Stimulated activated CD8-positive, alpha-beta memory T cell treated with anti-CD3 and anti-CD28 coated beads, Interleukin-15, amount 100 ng/mL, for 4 hours (primary cell): ENCODE measurements at places on chromosomes 16 and 17.

GRCh38 chr16:81261049-81261648 is 22.7 kb downstream of the BCO1 start:
- no peak for DNase-seq

DNA sequence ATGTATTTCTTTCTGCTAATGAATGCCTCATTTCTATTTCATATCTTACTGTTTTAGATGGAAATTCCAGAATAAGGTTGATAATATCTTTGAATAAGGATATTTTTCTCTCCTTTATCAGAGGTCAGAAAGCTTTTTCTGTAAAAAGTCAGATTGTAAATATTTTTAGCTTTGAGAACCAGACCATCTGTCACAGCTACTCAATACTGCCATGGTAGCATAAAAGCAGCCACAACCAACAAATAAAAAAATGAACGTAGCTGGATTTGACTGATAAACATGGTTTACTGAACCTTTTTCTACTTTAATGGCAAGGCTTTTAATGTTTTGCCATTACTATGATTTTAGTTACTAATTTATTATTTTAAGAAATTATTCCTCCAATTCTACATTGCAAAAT is 217.4 kb upstream of the COX10 start:
- no peak for DNase-seq

GRCh38 chr16:80151722-80152111 is 389.1 kb upstream of the DYNLRB2 start:
- DNase-seq, result no peak

- no peak for DNase-seq
These were observed 6.2 kb downstream of the MYOCD start for GRCh38 chr17:12671906-12672305.

- no peak for DNase-seq
These were observed 9.6 kb upstream of the KPNB1 start for GRCh38 chr17:47640076-47640475.

- DNase-seq, result no peak
These were observed 23.1 kb downstream of the ABCA3 start for GRCh38 chr16:2317231-2318020.

DNA sequence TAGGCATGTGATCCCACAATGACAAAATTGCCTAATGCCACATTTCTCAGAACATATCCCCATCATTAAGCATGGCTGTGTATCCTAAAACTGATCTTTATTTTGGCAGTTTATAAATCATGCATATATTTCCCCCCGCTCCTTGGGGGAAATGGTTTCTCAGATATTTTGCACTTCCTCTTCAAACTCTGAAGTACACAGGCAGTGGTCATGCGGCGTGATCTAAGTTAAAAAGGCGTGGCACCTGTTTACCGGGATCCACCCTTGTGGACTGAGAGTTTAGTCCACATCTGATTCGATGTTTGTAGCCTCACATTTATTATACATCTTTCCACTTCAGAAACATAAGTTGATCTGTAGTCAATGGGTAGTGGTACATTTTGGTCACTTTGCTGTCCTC is 51.4 kb downstream of the USP10 start:
- DNase-seq, result no peak

DNA sequence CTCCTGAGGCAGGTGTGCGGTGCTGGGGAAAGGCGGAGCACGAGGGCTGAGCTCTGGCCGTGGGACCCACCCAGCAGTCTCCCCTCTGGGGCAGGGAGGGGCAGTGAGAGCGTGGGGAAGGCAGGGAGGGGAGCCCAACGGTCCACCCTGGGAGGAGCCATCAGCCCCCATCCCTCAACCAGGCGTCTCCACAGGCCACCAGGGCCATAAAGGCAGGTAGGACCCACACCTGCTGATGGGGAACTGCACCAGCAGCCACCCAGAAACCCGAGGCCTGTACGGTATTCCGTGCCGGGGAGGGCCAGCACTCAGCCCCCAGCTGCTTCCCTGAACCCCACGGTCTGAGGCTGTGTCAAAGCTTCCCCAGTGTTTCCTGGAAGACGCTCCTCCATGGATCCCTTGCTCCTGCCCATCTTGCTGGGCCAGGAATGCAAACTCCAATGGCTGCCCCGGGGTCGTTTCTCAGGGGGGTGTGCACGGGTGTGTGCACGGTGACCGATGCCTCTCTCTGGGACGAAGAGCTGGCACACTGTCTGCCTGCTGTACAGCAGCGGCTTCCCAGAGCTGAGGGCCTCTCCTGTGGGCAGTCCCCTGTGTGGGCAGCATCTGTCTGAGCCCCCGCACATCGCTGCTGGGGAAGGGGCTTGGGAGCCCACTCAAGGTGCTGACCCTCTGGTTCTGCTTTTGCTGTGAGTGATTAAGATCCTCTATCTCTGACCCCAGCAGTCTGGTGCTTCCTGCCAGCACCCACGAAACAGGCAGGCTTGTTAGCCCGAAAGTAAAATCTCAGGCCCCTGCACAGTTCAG is 17.2 kb upstream of the METRNL start:
- no peak for DNase-seq

DNA sequence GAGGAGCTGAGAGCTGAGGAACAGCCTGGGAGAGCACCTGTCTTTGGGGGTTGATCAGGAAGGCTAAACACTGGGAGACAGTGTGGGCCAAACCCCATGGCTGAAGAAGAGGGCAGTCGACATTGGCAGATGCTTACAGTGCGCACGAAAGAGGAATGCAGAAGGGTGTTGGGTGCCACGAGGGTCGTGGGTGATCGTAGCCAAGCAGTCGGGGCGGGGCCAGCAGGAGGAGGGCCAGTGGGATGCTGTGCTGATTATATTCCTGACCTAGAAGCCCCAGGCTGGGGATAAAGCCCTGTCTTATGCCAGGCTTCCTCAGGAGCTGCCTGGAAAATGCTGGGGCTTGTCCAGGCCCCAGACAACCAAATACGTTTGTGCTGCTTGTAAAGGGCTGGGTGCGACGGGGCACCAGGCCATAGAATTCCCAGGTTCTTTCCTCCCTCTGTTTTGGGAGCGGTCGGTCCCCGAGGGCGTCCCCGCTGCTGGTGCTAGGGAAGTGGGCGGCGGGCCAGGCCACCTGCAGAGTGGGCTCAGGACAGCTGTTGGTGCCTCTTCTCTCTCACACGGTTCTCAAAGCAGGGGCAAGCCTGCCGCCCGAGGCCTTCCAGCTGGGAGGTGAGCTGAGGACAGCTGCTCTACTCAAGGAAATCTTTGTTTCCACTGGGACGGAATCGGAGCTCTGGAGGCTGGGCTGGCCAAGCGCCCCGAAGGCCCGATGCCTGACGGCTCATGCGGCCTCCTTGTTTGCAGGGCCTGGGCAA is 10.0 kb downstream of the C1QTNF1 start:
- DNase-seq, result no peak

- no peak for DNase-seq
These were observed 53.0 kb downstream of the ATP2C2 start for GRCh38 chr16:84421081-84421937.

DNA sequence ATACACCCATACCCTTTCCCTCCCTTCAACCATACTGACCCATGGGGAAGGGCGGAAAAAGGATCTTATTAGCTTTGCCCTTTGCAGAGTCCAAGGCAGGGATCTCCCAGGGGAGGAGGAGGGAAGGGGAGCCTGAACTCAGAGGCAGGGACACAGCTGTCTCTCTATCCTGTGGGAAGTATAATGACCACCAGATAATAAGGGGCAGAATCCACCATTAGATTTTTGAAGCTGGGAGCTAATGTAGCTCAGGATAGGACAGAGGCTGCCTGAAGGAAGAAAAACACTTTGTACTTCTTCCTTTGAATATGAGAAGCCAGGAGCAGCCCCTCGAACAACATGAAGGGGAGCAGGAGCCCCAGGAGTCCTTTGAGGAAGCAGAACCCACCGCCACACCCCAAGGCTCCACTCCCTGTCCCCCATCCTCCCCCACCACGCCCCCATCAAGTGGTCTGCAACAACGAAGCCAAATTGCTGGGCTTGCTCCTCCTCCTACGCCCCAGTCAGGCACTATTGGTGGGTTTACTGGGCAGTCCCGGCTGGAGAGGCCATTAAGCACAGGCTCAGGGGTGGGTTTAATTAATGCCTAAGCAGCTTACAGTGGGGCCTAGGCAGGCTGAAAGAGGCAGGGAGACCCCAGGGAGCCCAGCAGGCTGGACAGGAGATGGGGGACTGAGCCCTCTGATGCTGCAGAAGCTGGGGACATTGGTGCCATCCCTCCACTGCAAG is 5.3 kb downstream of the MPP2 start:
- no peak for DNase-seq

DNA sequence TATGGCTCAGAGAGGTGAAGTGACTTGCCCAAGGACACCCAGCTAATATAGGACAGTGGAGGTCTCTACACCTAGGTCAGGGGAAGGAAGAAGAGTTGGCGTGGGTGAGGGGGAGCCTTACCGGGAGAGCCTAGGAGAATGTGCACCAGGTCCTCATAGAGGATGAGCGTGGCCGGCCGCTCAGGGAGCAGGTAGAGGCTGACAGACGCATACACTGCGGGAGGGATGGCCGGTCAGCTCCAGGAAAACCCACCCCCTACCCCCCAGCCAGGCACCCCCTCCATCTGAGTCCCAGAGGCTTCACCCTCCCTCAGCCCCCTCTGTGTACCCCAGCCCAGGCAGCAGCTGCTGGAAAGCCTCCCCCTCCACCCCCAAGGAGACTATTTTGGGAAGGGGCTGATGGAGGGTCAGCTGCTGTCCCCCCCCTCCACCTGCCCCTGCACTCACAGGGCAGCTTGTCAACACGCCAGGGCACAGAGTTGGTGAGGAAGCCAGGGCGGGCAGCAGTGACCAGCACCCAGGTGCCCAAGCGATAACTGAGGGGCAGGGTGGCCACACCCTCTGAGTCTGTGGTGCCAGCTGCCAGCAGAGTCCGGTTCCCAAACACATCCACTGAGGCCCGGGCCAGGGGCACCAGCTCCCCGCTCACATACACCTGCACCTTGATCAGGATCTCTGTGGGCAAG is 4.1 kb downstream of the FAM171A2 start:
- DNase-seq, result no peak

DNA sequence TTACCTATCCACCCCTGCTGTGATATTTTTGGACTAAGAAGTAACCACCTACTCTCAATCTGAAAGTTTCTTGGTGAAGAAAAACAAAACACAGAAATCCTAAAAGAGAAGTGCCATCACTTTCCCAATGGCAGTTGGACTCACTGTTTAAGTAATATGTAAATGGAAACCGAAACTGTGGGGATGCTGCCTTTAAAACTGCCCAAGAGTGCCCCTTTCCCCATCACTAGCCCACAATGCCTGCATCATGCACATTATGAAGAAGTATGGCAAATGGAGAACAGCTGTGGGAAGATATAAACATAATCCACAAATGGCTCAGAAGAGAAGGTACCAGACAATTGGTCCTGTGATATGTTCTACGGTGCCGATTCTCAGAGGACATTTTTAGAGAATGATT is 33.5 kb upstream of the SLC6A2 start:
- no peak for DNase-seq

- no peak for DNase-seq
These were observed 1483.7 kb upstream of the GOT2 start for GRCh38 chr16:60217787-60218186.

- no peak for DNase-seq
These were observed 370.8 kb upstream of the ZFHX3 start for GRCh38 chr16:73418691-73419090.

DNA sequence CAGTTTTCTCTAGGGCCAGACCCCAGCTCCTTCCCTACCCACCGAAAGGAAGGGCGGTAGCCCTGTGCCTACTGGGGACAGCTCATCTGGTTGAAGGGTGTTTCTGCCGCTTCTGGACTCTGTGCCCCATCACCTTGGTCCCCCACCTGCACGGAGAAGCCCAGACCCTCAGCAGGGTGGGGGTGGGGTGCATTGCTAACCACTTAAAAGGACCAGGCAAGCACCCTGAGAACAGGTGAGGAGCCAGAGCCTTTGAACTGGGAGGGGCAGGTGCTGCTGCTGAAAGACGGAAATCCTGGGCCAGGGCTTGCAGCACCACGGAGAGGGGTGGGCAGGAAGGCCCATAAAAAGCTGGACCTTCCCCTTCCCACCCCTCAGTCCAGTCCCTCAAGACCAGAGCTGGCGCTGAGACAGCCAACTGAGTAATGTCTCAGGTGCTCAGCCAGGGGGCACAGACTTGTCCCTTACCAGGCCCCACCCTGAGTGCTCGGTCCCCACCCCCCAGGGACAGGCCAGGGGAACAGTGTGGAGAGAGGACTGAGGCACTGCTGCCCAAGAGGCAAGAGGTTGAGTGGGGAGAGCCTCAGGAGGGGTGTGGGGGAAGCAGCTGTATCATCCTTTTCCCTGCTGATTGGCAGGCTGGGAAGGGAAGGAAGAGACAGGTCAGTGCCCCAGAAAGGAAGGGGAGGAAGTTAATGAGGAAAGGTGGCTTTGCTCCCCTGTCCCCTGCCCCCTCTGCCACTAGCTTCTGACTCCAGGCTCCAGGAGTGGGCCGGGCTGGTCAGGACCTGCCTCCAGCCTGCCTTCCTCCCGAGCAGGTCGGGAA is 10.9 kb upstream of the SP2 start:
- no peak for DNase-seq

DNA sequence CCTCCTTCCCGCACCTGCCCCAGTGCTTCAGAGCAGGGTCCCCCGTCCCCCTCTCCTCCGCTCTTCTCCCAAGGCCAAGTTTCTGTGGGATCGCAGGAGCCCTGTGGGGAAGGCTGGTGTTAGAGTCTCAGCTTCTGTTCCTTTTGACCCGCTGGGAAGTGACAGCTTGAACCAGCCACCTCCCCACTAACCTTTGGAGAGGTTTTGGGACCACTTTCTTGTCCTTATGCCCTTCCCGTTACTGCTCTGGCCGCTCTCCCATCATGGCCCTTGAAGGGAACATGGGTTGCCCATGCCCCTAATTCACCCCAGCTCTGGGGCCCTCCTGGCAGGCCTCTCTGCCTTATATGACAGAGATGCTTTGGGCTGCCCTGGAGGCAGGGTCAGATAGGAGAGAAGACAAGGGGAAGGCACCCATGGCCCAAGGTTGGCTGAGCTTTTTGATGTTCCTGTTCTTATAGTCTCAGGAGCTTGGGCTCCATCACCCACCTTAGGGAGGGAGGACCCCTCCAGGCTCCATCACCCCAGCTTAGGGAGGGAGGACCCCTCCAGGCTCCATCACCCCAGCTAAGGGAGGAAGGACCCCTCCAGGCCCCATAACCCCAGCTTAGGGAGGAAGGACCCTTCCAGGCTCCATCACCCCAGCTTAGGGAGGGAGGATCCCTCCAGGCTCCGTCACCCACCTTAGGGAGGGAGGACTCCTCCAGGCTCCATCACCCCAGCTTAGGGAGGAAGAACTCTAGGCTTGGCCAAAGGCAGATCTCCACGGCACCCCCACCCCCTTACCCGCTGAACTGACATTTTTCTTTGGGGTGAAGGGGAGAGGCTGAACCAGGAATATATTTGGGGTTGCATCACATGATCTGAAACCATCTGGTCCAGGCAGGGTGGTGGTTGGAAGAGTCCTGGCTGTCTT is 45.0 kb downstream of the NT5M start:
- DNase-seq, result no peak

- no peak for DNase-seq
These were observed 1.5 kb downstream of the TAOK2 start for GRCh38 chr16:29975134-29975538.
